SK-N-SH treated with all-trans-retinoic acid at 6 μM for 48 hours (cell line): ENCODE measurements at places on chromosomes 16 and 17.

DNA sequence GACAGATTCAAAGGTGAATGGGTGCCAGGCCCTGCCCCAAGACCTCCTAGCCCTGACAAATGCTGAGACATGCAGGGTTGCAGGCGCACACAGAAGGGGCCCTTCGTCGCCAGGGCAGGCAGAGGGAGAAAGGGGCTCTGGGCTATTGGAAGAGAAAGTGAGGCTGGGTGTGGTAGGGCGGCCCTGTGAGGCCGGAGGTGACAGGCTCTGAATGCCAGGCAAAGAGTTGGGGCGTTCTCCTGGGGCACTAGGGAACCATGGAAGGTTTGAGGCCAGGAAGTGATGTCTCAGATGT, 26.4 kb upstream of the NXPH3 start:
- ATAC-seq, result no peak

- ATAC-seq, result peak; percentile 19; the same call in 2 of the 3 replicates
Measured at GRCh38 chr16:17780181-17780580, 309.4 kb upstream of the XYLT1 start.

DNA sequence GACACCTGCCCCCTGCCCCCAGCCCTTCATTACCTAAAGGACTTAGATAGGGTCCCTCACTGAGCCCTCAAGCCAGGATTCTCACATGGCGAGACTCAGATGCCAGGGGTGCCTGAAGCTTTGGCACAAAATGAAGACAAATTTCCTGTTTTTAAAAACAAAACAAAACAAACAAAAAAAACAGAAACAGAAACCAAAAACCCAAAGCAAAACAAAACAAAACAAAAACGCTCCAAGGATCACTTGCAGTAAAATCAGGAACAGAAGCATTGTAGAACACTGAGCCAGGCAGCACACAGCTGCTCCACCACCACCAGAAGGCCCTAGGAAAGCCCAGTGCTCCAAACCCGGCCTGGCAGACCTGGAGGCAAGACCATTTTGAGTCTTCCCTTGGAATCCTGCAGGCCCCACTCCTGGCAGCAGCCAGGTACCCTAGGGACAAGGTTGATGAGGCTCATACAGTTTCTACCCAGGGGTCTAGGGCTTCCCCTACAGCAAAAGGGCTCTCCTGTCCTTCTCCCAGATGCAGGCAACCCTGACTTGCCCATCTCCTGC, 20.8 kb downstream of the MYO18A start:
- no peak for ATAC-seq

DNA sequence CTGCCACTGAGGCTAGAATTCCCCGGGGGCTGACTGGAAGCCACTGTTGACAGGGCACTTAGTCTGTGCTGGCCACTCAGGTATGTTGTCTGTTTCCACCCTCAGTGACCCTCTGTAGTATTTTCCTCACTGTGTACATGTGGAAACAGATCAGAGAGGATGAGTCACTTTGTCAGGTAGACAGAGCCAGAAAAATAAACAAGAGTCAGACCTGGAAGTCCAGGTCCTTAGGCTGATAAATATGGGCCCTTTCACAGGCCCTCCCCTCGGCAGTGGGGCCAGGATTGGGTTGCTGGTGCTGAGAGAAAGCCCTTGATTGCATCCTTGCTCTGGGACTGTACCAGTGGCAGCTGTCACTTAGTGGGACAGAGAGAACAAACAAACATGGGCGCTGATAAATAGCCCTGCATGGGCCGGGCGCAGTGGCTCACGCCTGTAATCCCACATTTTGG, 21.3 kb downstream of the PGS1 start:
- ATAC-seq, result no peak

- ATAC-seq, result no peak
Measured at GRCh38 chr17:46763416-46763815, 55.1 kb downstream of the WNT3 start.
